Activated naive CD4-positive, alpha-beta T cell (primary cell): ENCODE measurements at places on chromosomes 7 and 10.

DNA sequence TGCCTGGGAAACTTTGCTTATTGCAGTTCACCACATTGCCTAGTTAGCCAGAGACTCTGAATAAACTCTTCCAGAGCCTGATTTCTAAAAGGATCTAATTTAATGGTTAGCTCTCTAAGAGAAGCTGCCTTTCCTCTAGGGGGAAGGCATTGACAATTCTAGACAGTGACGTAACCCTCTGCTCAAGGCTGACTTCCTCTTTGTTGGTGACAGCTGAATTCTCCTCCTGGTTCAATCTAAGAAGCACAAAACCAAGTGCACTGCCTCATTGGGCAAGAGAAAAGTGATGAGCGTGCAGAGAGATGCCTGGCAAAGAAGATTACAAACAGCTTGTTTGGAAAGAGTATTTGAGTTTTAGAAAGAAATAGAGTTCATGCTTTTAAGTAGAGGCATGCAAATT lies 102.7 kb downstream of the MACC1 start:
- no peak for DNase-seq

GRCh38 chr10:18449611-18450026 lies 201.8 kb downstream of the NSUN6 start:
- DNase-seq, result no peak

GRCh38 chr7:42662862-42663261 lies 249.0 kb downstream of the C7orf25 start:
- DNase-seq, result no peak

- DNase-seq, result no peak
Observed at GRCh38 chr7:85464042-85464651, 277.3 kb upstream of the SEMA3D start.

GRCh38 chr7:32088451-32088881 lies 18.3 kb upstream of the PDE1C start:
- DNase-seq, result no peak

DNA sequence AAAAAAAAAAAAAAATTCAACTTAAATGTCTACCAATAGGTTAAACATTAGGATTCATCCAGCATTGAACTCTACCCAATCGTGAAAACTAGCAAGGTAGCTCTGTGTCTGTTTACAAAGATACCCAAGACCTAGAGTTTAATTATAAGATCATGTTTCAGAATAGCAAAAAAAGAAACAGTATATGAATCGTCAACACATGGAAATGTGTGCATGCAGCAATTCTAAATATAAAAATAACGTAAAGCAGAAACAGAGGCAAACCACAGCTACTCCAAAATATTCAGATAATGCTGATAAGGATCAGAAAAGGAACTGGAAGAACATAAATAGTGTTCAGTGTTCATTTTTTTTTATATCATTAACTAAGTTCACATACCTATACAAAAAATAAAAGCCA lies 68.7 kb downstream of the AFAP1L2 start:
- DNase-seq, result no peak

DNA sequence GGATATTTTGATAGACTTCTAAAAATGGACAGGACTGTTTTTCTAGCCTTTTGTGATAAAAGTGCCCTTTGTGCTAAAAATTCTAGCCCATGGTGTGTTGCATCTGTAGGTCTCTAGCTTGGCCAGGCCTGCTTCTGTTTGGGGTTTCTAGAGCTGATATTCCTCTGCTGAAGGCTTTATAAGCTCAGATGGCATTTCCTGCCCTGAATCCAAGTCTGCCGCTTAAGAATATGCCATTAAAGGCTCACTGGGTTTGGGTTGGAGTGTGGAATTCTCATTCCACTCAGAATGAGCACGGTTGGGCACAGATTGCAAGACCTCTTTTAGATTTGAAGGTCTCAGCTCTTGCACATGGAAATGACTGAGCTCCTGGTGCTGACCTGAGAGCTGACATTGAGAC lies 49.4 kb upstream of the IGFBP3 start:
- no peak for DNase-seq

- no peak for DNase-seq
Observed at GRCh38 chr10:74202356-74202755, 51.3 kb downstream of the ADK start.

DNA sequence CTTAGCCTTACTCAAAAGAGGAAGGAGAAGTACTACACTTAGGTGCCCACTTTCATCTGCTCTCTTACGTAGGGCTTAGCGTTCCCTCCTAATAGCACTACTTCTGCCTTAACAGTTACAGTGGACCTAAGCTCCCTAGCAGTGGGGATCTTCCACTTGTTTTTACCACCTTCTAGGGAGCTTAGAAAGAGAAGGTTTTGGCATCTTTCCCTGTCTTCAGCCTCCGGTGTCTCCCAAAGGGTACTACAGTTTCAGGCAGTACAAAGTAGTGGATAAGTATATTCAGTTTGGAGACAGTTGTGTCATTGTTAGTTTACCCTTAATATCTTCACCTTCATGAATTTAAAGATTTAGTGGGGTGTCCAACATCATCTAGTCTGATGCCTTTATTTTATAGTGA lies 14.6 kb downstream of the CHRM2 start:
- no peak for DNase-seq
